Occipital lobe (tissue), 3 donors: ENCODE measurements at places on chromosomes 16 and 17. TPM values are rescaled to one million over a fixed set of nuclear protein-coding genes. Genes with fewer than 3 reads are reported as not detected.

LRRC36 gene
- total RNA-seq: 1.4 TPM

DNA sequence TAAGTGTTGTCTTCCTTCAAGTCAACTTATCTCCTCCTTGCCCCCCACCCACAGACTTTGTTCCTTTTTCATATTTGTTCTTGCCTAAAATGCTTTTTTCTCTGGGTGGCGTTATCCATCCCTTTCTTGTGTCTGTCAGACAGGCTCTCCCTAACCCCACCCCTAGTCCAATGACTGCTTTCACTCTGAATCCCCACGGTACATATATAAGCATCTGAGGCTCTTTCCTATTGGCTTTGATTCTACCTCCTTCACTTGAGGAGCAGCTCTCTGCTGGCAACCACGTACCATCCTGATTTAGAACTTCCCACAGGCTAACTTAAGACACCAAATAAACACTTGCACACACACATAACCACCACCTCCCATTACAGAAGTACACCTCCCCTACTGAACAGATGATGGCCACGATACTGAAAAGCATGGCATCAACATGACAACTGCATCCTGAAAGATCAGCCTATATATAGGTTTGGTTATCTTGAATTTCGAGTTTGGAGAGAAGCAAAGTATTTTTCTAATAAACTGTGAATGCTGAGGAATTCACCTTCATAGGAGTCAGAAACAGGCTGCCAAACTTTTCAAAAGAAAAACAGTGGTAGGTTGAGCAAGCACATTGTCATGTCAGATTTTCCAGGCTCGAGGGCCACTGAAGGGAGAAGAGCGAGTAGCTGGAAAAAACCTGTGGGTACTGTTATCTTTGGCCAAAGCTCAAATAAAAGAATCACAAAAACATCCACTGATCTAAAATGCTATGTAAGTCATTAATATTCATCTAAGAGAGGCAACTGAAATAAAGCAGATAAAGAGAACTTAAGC, 24.3 kb downstream of the STAT3 start:
- DNase-seq: no peak

DNA sequence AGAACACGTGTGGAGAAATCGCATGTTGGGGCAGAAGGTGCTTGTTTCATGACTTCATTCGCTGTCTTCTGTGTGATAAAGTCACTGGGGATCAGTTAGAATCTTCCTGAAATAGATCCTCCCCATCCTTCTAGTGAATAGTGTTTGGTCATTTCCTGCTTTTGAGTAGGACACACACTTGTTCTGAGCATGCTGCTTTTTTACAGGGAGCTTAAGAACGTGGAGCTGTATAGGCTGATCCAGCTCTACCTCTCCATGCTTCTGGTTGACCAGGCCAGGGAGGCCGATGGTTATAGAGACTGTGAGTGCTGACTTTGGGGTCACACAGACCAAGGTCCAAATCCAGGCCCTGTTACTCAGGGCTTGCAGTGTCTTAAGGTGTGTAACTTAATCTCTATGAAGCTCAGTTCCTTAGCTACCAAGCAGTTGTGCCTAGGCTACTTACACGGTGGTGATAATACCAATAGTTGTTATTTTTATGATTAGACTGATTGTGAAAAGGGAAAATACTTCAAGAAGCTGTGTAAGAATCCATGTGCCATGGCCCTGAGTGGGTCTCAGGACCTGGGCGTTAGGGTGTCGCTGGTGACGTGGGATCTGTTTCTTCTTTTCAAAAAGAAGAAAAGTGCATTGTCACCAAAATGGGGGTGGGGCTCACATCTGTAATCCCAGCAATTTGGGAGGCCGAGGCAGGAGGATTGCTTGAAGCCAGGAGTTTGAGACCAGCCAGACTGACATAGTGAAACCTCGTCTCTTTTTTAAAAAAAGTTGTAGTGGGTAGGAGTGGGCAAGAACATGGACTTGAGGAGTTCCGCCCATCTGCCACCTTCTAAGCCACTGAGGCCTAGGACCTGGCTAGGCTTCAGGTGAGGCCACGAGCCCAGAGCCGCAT, 64.1 kb upstream of the LGALS9 start:
- no peak for DNase-seq

DNA sequence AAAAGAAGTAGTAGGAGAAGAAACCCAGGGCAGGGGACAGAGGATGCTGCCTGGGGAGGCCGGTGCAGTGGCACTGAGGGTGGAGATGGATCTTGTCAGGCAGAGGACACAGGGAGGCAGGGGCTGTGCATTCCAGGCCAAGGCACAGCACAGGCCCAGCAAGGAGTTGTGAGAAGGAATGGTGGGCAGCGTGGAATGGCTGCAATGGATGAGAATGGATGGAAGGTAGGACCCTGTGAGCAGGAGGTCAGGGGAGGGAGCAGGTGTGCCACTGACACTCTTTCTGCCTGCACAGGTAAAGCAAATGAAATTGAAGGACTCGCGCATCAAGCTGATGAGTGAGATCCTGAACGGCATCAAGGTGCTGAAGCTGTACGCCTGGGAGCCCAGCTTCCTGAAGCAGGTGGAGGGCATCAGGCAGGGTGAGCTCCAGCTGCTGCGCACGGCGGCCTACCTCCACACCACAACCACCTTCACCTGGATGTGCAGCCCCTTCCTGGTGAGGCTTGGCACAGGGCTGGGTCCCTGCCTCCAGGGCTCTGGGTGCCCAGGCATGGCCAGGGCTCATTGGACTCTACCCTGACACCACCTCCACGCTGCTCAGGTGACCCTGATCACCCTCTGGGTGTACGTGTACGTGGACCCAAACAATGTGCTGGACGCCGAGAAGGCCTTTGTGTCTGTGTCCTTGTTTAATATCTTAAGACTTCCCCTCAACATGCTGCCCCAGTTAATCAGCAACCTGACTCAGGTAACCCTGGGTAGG, 32.8 kb downstream of the ABCC3 start:
- DNase-seq: no peak

- no peak for DNase-seq
Observed at GRCh38 chr16:1486551-1487390, 2.0 kb downstream of the PTX4 start.

GRCh38 chr16:65532258-65532657, 410.4 kb upstream of the CDH11 start:
- DNase-seq: no peak

DNA sequence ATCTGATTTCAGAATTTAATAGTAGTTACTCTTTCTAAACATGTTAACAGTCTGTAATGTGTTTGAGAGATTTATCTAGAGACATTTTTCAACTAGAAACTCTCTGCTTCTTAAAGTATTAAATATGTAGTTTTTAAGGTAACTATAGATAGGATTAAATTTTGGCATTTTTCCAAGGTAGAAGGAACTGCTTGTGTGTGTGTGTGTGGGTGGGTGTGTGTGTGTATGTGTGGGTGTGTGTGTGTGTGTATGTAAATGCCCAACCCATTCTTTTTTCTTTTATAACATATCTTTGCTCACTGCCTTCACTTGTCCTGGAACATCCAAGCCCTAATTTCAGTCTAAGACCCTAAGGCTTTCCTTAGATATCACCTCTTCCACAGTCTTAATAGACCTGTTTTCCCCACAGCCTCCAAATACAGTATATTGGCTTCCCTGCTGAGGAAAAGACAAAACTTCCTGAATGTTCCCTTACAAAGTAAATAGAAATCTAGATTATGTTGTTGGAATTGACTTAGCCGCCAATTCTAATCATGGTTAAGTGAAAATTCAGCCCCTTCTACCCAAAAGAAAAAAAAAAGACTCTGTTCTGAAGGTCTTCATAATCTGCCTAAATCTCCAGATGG, 33.5 kb downstream of the NUP93 start:
- DNase-seq: no peak

GRCh38 chr17:5033352-5034015, 1.7 kb downstream of the SLC52A1 start:
- no peak for DNase-seq

SBK1 gene
- total RNA-seq: 19.5 TPM

GRCh38 chr17:48295362-48296288, 134.4 kb downstream of the SKAP1 start:
- no peak for DNase-seq

SCARF1 gene
- 3.9 TPM for total RNA-seq

GRCh38 chr16:64846966-64847365, 274.9 kb downstream of the CDH11 start:
- DNase-seq: no peak

CLEC19A gene
- not detected for total RNA-seq

DNA sequence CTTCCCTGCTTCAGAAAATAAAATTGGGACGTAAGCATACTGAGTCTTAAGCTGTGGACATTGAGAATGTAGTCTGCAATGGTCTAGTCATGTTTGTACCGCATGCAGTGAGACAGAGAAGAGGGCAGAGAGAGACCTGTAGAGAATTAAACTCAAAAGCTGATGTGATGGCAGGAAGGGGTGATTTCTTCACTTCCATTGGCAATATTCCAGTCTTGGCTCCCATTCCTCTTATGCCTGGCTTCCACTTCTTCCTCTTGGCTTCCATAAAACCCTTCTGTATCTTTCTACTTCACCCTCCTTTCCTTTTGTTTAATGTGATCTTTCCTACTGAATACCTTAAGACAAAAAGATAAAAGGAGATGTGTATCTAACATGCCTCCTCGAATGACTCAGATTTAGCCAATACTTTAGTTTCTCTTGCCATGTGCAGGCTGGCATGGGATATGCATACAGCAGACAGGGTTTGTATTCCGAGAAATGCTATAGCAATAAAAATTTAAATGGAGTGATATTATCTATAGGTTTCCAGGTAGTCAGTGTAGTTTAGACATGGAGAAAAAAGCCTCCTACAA, 423.1 kb upstream of the DYNLRB2 start:
- DNase-seq: no peak

GRCh38 chr16:14307527-14308367, 236.6 kb downstream of the MRTFB start:
- no peak for DNase-seq

- no peak for DNase-seq
Observed at GRCh38 chr16:11032000-11032921, 87.9 kb downstream of the CLEC16A start.

AFMID gene
- total RNA-seq: 35.4 TPM

DNA sequence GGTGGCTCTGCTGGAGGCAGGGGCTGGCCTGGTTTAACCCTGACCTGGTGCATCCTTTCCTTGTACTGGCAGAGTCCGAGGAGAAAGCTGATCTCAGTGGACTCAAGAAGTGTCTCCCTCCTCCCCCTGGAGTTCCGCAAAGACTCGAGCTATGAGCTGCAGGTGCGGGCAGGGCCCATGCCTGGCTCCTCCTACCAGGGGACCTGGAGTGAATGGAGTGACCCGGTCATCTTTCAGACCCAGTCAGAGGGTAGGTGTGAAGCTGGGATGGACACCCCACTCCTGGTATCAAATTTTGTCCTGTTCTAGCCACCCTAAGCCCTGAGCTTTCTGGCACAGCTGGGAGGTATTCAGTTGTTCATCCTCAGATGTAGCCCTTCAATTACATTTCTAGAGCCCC, 42.5 kb downstream of the IL21R start:
- DNase-seq: no peak

- no peak for DNase-seq
Observed at GRCh38 chr16:67865318-67865717, 7.5 kb upstream of the EDC4 start.

NPIPB13 gene
- 0.78 TPM for total RNA-seq

GLG1 gene
- total RNA-seq: 60.4 TPM
